ENCODE measurements at places on chromosomes 7 and 10.
A peak's percentile ranks its signal among the peaks of the same experiment; 100 is the strongest.

DNA sequence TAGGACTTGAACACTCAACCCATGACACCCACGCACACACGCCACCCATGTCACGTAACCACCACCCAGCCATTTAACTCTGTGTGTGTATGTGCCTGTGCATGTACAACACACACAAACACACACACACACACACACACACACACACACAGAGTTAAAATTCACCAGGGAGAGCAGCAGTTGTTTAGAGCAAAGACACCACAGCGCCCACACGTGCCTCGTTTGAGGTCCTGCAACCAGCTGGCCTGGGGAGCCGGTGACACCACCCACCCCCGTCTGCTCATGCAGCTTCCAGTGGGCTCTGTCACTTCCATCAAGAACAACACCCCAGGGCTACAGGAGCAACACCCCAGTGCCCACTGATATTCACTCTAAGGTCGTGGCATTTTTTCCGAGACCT, 97.4 kb downstream of the ELFN1 start:
- DNase-seq, result peak; percentile 14
- H3K27ac ChIP-seq, result no peak overlapping the region
- no peaks in the 10 kb centered on the region for H3K27me3 ChIP-seq
- H3K4me1 ChIP-seq, result no peaks in the 10 kb centered on the region
- no peaks in the 10 kb centered on the region for H3K36me3 ChIP-seq
- H3K4me3 ChIP-seq, result no peak overlapping the region

GRCh38 chr10:88028072-88028471, 164.6 kb downstream of the PTEN start:
- H3K36me3 ChIP-seq, result no peaks in the 10 kb centered on the region
- H3K4me3 ChIP-seq, result no peak overlapping the region
- H3K27ac ChIP-seq, result no peak overlapping the region
- H3K4me1 ChIP-seq, result peaks cover 16% of the 10 kb centered on the region
- DNase-seq, result no peak

DNA sequence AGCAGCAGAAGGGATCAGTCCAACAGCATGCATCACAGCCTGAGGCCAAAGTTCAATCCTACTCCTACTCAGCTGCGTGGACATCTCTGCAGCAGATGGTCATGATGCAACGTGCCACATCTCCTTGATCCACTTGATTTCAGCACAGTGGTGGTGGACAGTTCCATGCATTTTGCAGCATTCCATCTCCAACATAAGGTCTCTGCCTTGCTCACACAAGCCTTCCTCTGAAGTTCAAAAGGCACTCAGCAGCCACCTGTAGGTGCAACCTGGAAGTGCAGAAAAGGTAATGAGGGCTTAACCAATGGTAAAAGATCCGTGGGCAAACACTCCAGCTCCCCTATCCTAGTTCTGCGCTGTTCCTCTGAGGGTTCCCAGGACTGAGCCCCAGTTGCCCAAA, 57.5 kb upstream of the CHCHD3 start:
- no peaks in the 10 kb centered on the region for H3K27me3 ChIP-seq
- peak; percentile 66 for DNase-seq
- H3K4me1 ChIP-seq, result no peaks in the 10 kb centered on the region
- no peak overlapping the region for H3K27ac ChIP-seq
- no peak overlapping the region for H3K4me3 ChIP-seq

DNA sequence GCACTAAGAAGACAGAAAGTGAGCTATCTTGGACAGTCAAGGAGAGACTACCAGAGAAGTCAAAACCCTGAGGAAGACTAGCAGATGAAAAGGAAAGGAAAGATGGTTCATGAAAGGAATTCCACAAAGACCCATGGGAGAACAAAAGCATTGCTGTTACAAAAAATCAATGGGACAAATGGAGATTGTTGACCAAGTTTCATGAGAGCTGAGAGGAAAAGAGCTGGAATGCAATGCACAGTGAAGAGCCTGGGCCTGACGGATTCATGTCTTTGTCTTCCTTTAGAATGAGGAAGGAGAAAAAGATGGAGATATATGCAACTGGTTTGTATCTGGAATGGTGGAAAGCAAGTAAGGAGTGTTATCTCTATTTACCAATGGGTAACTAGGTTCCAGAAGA, 17.3 kb downstream of the TMEM243 start:
- DNase-seq, result no peak
- H3K4me3 ChIP-seq, result no peak overlapping the region
- peaks cover 9% of the 10 kb centered on the region for H3K4me1 ChIP-seq
- no peaks in the 10 kb centered on the region for H3K27me3 ChIP-seq
- H3K27ac ChIP-seq, result no peak overlapping the region
- H3K36me3 ChIP-seq, result 0 out of 2 replicates have a peak, but pooled peaks cover 2% of the 10 kb centered on the region

DNA sequence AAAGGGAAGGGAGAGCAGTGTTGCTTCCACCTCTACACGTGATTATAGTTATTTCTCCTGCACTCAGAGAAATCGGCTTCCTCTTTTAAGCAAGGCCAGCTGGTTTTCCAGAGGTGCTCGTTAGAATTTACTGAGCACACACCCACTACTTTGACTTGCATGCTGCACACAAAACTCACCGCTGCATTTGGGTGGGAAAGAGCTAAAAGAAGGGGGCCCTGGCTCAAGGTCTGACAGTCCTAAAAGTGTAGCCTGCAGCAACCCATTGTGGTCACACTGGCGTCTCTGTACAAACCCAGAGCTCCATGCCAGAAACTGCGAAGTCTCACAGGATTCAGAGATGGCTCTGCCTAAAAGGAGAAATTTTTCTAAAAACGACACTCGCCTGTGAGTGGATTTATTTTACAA, 133.7 kb downstream of the SLC25A13 start:
- no peak for DNase-seq
- H3K27me3 ChIP-seq, result no peaks in the 10 kb centered on the region
- peaks cover 12% of the 10 kb centered on the region for H3K4me1 ChIP-seq
- H3K27ac ChIP-seq, result no peak overlapping the region
- H3K4me3 ChIP-seq, result no peak overlapping the region
- no peaks in the 10 kb centered on the region for H3K36me3 ChIP-seq

GRCh38 chr7:69588773-69589172, 9.5 kb upstream of the AUTS2 start:
- no peak for DNase-seq
- no peak overlapping the region for H3K27ac ChIP-seq
- H3K27me3 ChIP-seq, result no peaks in the 10 kb centered on the region
- no peak overlapping the region for H3K4me3 ChIP-seq
- no peaks in the 10 kb centered on the region for H3K4me1 ChIP-seq

DNA sequence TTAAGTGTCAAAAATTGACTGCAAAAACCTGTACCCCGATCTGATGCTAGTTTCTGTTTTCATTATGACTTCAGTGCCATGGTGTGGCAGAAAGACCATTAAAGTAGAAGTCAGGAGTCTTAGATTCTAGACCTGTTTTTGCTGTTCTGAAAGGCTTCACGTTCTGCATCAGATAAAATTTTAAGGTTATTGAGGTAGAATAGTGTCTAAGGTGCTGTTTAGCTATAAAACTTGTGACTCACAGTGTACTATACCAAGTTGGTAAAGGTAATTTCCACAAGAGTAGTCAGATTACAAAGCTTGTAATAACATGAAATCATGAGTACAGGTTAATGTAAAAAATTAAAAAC, 38.6 kb downstream of the ZNRF2 start:
- no peaks in the 10 kb centered on the region for H3K36me3 ChIP-seq
- no peak overlapping the region for H3K27ac ChIP-seq
- H3K27me3 ChIP-seq, result no peaks in the 10 kb centered on the region
- H3K4me1 ChIP-seq, result no peaks in the 10 kb centered on the region
- no peak for DNase-seq

GRCh38 chr10:110209926-110210673, 2.7 kb downstream of the MXI1 start:
- no peaks in the 10 kb centered on the region for H3K27me3 ChIP-seq
- DNase-seq, result peak; percentile 40
- no peaks in the 10 kb centered on the region for H3K36me3 ChIP-seq
- H3K4me1 ChIP-seq, result peaks cover 6% of the 10 kb centered on the region
- H3K27ac ChIP-seq, result peak overlapping the region; percentile 74

- H3K36me3 ChIP-seq, result no peaks in the 10 kb centered on the region
- H3K4me1 ChIP-seq, result no peaks in the 10 kb centered on the region
- no peak overlapping the region for H3K27ac ChIP-seq
- H3K27me3 ChIP-seq, result no peaks in the 10 kb centered on the region
- H3K4me3 ChIP-seq, result no peak overlapping the region
Observed at GRCh38 chr7:133936074-133936473, 191.1 kb upstream of the LRGUK start.

DNA sequence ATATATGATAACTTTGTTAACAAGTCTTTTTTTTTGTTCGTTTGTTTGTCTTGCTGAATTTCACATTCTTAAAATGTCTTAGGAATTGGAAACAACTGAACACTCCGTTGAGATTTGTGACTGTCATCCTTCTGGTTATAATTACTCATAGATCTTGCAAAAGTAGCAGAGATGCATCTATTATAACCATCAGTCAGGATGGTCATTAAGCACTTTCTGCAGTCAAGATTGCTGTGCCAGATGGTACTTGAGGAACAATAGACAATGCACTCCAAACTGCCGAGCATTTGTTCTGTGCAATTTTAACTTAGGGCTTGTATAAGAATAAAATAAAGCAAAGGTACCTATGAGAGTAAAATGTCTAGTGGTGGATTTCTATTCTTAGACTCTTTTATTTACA, 710.1 kb upstream of the KCND2 start:
- no peaks in the 10 kb centered on the region for H3K27me3 ChIP-seq
- no peak overlapping the region for H3K27ac ChIP-seq
- no peak for DNase-seq
- H3K4me1 ChIP-seq, result no peaks in the 10 kb centered on the region
- H3K4me3 ChIP-seq, result no peak overlapping the region
- no peaks in the 10 kb centered on the region for H3K36me3 ChIP-seq

GRCh38 chr7:82105463-82105862, 335.6 kb upstream of the HGF start:
- no peak overlapping the region for H3K4me3 ChIP-seq
- no peaks in the 10 kb centered on the region for H3K36me3 ChIP-seq
- H3K27me3 ChIP-seq, result no peaks in the 10 kb centered on the region
- no peak overlapping the region for H3K27ac ChIP-seq
- no peak for DNase-seq
- H3K4me1 ChIP-seq, result no peaks in the 10 kb centered on the region

GRCh38 chr7:47622586-47622945, 40.7 kb upstream of the TNS3 start:
- H3K36me3 ChIP-seq, result no peaks in the 10 kb centered on the region
- DNase-seq, result no peak
- H3K27me3 ChIP-seq, result no peaks in the 10 kb centered on the region
- no peak overlapping the region for H3K4me3 ChIP-seq
- H3K27ac ChIP-seq, result peak overlapping the region; percentile 77

DNA sequence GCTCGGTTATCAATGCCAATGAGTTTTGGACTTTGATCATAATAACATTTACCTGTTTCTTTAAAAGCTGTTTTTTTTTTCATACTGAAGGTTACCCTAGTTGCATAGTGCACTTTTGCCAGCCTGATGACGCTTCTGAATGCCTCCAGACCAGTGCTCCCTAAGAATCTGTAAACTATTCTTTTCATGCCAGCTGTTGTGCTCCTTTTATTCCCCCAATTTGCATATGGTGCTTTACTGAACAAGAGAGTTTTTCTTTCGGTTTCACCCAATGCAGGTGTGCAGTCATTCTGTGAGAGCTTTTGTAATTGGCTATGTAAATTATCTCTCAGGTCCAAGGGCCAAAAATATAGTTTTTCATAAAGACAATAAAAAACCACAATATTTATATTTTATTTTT, 48.1 kb upstream of the GLCCI1 start:
- no peaks in the 10 kb centered on the region for H3K36me3 ChIP-seq
- H3K27ac ChIP-seq, result no peak overlapping the region
- H3K27me3 ChIP-seq, result no peaks in the 10 kb centered on the region
- no peak overlapping the region for H3K4me3 ChIP-seq
- DNase-seq, result no peak

GRCh38 chr10:20598590-20598989, 298.5 kb downstream of the NEBL start:
- H3K27me3 ChIP-seq, result 0 out of 2 replicates have a peak, but pooled peaks cover 2% of the 10 kb centered on the region
- no peaks in the 10 kb centered on the region for H3K4me1 ChIP-seq
- H3K36me3 ChIP-seq, result no peaks in the 10 kb centered on the region
- DNase-seq, result no peak

- no peaks in the 10 kb centered on the region for H3K36me3 ChIP-seq
- no peaks in the 10 kb centered on the region for H3K4me1 ChIP-seq
- DNase-seq, result no peak
Observed at GRCh38 chr10:130231251-130231741, 95.1 kb downstream of the GLRX3 start.

- DNase-seq, result no peak
- no peaks in the 10 kb centered on the region for H3K4me1 ChIP-seq
- H3K36me3 ChIP-seq, result peaks cover 4% of the 10 kb centered on the region
- no peak overlapping the region for H3K4me3 ChIP-seq
Observed at GRCh38 chr7:44515590-44516268, 25.3 kb upstream of the NUDCD3 start.

GRCh38 chr10:125510998-125511397, 172.0 kb downstream of the TEX36 start:
- H3K27me3 ChIP-seq, result no peaks in the 10 kb centered on the region
- H3K4me1 ChIP-seq, result no peaks in the 10 kb centered on the region
- no peak overlapping the region for H3K27ac ChIP-seq
- H3K4me3 ChIP-seq, result no peak overlapping the region
